Caki2 (cell line): ENCODE measurements at places on chromosomes 1 and 21.
A peak's percentile ranks its signal among the peaks of the same experiment; 100 is the strongest.

- no peak for DNase-seq
Measured at GRCh38 chr1:228178737-228179684, 13.4 kb downstream of the IBA57 start.

DNA sequence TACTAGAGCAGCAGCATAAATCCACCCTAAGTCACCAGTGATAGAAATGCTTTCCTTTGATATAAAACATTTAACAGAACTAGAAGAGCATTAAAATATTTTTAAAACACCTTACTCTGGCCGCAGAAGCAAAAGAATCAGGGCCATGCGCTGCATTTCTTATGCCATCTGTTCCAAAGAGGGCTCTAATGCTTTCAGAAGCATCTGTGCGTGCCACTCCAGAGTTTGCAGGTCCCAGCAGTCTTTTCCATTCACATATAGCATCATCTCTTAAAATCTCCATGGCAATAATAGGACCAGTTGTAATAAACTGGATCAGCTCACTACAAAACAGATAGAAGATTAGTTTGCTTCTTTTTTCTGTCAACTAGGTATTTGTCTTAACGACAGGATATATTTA is 69.2 kb downstream of the NME7 start:
- no peak for DNase-seq

DNA sequence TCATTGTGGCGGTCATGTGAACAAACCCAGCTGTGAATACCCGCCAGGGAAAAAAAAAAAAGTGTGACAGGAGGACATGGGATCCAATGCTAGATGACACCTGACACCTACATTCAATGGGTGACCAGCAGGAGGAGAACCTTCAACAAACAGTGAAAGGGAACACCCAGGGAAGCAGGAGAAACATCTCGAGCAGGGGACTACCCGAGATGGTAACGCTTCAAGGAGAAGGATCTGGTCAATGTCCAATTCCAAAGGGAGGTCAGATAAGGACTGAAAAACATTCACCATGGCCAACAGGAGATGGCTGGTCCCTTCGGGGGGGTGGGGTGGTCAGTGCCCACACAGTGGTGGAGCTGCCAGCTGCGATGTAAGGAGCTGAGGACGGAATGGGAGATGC is 46.3 kb downstream of the PTPN14 start:
- no peak for DNase-seq

- peak; percentile 39 for DNase-seq
Measured at GRCh38 chr1:67347688-67348472, 40.2 kb downstream of the IL12RB2 start.

GRCh38 chr1:106517224-106517623 is 539.2 kb upstream of the PRMT6 start:
- no peak for DNase-seq

DNA sequence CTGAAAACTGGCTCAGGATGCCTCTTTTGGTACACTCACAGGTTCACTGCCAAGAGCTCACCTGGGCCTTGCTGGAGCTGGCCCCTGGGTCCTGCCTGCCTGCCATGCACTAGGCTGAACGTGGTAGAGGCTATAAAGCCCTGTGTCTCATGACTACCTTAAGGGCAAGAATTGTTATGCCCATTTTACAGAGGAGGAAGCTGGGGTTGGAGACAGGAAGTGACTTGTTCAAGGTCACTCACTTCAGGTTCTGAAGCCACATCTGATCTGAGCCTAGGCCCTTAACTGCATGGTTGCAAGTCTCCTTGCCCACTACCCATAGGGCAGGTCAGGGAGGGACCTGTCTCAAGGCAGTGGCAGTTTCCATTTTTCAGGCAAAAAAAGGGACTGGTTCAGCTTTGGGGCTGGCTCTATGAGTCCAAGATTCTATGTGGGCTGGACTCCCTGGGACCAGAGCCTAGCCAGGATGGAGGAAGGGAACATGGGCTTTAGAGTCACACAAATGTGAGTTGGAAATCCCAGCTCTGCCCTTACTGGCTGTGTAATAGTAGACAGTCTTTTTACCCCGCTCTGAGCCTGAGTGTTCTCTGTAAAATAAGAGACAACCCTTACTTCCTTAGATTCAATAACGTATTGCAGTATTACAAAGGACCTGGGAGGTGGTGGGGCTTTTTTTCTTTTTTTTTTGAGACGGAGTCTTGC is 7.8 kb downstream of the STK40 start:
- no peak for DNase-seq

DNA sequence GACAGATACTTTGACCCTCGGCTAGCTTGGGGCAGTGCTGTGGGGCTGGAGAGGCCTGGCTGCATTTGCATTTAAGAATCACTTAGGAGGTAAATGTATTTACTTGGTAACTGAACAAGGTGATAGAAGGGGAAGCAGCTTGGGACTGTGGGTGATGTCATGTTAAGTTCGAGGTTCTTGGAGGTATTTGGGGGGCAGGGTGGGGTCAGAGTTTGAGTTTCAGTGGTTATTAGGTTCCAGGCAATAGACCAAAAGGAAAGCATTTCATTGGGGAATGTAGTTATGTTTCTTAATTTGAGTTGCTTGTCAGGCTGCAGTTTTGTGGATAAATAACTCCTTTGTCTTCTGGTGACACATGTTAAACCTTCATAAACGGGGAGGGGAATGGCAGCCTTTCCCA is 2.4 kb upstream of the FAM78B start:
- DNase-seq = no peak

- DNase-seq = peak; percentile 48
Measured at GRCh38 chr1:114669562-114670082, at the start of gene DENND2C. TSS of gene DENND2C (minus strand) at chr1:114670049. CDS start at chr1:114625984, 44,065 bp downstream.

- no peak for DNase-seq
Measured at GRCh38 chr1:115440733-115441132, 102.7 kb upstream of the NGF start.

- no peak for DNase-seq
Measured at GRCh38 chr1:233140499-233140898, 155.0 kb downstream of the PCNX2 start.

DNA sequence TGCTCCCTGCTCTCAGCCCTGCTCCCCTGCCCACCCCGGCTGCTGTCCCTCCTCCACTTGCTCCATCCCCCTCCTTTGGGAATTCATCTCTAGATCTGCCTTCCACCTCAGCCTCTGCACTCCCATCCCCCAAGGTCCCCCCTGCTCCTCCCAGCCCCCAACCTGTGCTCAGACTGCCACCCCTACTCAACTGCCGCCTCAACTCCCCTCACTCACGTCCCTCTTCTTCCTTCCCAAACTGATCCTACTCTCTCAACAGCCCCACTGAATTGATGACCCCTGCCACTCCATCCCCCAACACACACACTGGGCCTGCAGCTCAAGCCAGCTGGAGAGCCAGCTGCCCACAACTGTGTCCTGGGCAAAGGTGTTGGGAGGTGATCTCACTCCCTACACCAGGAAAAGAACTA is 15.8 kb upstream of the ETV3L start:
- no peak for DNase-seq

DNA sequence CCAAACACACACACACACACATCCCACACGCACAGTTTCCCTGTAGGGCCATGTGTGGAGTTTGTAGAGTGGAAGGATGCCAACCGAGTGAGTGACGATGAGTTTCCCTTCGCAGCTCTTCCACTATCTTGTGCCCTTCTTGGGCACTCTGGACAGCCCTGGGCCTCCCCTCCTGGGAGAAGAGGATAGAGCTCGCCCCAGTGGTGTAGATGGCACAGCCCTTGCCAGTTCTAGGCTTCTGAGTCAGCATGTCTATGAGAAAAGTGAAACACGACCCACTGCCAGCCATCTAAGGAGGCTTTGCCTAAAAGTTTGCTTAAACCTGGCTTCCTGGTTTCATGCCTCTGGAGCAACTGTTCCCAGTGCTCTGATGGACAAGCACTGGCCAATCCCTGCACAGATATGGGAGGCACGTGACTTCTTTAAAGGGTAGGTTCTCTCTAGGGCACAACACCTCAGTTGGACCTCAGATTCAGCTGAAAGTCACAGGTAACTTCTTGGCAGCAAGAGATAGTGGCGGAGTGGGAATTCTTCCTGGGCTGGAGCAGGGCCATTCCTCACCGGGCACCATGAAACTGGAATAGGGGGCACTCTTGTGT is 195.9 kb upstream of the GALNT2 start:
- DNase-seq = no peak

GRCh38 chr21:41147979-41148355 is 20.0 kb upstream of the BACE2 start:
- DNase-seq = no peak
